ENCODE measurements at places on chromosomes 6 and 20.

DNA sequence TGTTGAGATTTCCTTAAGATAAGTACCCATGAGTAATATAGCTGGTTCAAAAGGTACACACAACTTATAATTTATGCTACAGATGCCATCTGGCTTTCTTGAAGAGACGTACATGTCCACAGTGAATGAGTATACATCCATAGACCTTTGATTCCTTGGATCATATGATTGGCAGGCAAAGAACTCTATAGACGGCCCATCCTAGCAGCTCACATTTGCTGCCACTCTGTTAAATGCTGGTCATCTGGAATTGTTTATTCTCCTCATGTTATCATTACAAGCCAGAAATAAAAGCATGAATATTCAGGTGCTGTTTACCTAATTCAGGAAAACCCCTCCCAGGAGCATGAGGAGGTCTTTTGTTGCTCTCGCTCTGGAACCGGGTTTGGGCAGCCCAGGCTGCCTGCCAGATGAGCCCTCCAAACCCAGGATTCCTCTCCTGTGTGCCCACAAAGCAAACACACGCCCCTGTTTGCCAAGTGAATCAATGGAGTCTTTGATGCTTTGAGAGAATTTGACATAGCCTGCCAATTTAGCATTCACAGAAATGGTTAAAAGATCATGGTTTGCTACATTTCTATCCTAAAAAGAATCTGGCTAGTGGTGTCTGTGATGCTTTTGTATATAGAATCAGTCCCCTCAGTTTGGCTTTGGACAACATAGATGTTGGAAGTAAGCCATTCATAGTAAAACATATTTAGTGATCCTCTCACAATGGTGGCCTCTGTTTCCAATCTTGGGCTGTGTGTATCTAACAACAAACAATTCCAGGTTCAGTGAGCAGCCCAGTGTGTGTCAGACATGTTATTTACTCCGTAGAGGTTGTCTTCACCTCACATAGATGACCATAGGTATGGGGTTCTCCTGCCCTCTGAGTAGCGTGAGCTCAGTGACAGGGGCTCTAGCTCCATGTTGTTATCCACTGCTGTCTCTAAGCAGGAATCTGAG is 17.5 kb upstream of the PLCG1 start:
- no peak for DNase-seq

GRCh38 chr20:2293971-2294370 is 1.8 kb upstream of the TGM3 start:
- no peak for DNase-seq

DNA sequence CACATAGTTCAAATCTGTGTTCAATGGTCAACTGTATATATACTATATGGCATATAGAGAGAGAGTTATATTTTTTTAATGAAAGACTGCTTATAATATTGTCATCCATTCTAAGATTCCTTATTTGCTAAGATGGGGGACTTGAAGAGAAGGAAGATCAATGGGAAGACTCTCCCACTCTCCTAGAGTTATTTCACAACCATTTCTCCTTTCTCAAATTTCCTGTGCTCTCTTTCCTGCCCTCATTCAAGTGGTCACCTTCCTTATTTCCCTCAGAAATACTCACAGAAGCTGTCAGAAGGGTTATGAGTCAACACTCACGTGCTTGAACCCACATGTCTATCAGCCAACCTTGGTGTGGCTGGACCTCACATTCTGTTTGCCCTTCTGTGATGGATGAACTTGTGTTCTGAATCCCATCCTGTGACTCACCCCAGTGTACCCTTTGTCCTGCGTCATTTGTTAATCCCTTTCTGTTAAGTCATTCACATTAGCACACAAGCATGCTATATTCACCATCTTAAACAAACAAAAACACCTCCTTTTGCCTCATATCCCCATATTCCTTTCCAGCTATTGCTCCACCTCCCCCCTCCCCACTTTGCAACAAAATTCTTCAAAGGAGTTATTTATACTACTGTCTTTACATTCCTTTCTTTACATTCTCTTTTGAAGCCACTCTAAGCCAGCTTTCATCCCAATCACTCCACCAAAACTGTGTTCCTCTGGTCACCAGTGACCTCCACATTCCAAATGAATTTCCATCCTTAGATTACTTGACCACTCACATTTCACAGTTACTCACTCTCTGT is 279.3 kb upstream of the TCF21 start:
- no peak for DNase-seq

DNA sequence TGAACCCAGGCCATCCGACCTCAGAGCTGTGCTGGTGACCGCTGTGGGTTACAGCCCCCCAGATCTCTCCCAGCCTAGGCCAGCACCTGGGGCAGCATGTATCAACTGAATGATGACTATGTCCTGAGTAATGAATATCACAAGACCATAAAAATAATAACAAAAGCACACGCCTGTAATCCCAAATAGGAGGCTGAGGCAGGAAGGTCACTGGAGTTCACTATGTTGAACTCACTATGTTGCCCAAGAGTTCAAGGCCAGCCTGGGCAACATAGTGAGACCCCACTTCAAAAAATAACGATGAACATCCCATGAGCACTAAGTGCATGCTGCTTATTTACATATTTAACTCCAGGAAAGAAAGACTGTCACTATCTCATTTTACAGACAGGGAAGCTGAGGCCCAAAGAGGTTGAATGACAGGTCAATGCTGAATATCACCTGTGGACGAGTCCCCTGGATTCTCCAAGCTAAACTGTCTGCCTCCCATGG is 92.3 kb downstream of the NFATC2 start:
- DNase-seq, result no peak

GRCh38 chr6:90323706-90324105 is 27.1 kb upstream of the BACH2 start:
- no peak for DNase-seq

- no peak for DNase-seq
These were observed 195.2 kb downstream of the LRFN2 start for GRCh38 chr6:40391851-40392517.

DNA sequence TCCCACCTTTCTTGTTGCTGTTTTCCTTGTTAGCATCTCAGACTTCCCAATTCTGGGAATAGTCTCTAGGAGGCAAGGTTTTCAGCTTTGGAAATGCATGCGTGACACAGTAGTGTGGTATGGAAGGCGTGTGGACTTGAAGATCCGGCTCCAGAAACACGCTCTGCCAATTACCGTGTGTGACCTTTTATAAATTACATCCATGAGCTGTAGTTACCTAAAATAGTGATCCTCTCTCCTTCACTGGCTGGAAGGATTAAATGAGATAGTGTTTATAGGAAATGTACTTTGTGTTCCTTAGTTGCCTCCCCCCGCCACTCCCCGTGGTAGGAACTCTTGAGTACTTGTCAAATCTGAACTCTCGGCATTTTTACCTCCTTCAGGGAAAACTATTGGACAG is 13.0 kb downstream of the E2F3 start:
- DNase-seq, result no peak

DNA sequence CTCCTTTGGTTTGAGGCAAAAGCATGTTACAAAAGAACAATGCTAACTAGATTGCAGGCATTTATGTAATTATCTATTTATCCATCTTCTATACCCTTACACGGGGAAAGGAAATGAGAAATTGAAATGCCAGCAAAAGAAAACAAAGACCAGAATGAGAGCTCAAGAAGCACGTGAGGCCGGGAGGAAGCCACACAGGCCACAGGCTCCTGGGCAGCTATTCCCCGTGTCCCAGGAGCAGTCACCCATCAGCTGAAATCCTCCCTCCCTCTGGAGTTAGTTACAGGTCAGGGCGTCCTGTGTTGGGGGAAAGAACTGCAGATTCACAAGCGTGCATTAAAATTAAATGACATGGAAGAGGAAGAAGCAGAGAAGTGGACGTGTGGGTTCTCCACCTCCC is 64.7 kb upstream of the RPS6KA2 start:
- DNase-seq, result no peak

GRCh38 chr20:8303651-8304050 is 171.6 kb downstream of the PLCB1 start:
- no peak for DNase-seq

GRCh38 chr20:24095756-24096155 is 107.2 kb upstream of the GGTLC1 start:
- DNase-seq, result no peak

DNA sequence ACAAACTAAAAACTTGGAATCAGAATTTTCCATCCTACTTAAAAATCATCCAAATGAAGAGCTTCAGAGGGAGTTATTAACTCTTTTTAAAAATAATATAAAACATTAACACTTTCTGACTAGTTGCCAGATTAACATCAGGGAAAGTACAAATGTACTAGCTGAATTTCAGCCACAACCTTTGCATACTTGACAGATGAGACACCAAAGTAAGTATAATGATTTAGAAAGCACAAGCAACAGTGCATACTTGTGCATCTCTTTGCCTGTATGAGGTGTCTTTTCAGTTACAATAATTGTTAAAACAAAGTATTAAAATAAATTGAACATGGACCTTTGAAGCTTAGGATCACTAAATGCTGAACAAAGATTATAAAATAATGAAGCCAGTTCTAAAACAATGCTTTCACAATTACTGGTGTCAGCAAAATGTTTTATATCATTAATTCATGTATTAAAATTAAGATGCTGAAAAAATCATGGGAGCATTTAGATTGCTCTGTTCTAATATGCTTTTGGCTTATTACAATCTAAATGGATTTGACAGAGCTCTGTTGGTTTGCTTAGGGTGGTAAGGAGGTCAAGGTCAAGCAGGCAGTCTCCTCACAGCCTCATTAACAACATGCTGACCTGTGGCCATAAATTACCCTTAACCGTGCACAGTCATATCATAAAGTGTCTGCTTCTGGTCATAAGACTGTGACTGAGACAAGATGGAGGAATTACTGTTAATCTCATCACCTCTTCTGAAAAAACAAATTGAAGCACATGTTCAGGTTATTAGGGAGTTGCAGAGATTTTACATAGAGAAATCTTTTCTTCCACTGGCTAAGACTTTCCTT is 15.1 kb downstream of the RNF217 start:
- no peak for DNase-seq

DNA sequence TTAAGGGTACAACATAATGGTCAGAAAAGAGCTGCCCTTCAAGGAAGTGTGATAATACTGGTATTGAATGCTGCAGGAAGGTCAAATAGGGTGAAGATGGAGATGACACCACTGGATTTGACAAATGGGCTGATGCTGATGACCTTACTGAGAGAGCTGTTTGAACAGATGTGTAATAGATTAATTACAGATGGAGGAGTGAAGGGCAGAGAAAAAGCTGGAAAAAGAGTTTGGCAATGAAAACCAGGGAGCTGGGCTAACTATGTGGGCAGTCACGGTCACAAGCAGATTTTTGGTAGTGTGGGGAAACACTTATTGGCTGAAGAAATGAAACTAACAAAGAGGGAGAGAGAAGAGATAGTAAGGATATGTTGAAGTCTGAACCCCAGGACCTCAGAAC is 83.6 kb upstream of the ENPP5 start:
- DNase-seq, result no peak

DNA sequence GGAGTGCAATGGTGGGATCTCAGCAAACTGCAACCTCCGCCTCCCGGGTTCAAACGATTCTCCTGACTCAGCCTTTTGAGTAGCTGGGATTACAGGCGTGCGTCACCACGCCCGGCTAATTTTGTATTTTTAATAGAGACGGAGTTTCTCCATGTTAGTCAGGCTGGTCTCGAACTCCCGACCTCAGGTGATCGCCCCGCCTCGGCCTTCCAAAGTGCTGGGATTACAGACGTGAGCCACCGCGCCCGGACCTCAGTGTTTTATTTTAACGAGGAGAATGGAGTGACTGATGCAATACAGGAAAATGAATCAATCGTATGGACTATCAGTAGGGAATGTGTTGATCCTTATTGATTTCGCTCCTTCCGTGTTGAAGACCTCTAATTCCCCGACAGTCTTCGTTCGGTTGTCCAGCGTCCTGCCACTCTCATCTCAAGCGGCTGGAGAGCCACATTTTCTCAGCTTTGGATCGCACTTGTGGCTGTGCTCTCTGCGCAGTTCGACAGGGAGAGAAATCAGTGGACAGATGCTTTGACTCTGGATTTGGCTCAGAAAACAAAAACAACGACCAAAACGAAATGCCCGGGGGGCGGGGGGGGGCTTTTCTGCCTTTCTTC is 166.2 kb downstream of the TRIM27 start:
- DNase-seq, result no peak

DNA sequence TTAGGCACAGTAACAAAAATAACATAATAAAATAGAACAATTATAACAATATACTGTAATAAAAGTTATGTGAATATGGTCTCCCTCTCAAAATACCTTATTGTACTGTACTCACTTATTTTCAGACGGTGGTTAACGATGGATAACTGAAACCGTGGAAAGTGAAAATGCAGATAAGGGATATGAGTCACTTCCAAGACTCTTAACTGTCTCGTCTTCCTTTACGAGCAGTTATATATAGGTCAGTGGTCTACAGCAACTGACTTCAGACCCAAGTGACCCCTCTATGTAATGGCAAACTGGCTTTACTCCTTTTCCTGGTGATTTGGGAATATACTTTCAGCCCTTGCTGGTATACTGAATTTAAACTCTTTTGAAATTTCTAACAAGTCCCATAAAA is 261.4 kb downstream of the SLC35F1 start:
- DNase-seq, result no peak

- no peak for DNase-seq
These were observed 359.4 kb downstream of the EPHA7 start for GRCh38 chr6:93059911-93060310.

DNA sequence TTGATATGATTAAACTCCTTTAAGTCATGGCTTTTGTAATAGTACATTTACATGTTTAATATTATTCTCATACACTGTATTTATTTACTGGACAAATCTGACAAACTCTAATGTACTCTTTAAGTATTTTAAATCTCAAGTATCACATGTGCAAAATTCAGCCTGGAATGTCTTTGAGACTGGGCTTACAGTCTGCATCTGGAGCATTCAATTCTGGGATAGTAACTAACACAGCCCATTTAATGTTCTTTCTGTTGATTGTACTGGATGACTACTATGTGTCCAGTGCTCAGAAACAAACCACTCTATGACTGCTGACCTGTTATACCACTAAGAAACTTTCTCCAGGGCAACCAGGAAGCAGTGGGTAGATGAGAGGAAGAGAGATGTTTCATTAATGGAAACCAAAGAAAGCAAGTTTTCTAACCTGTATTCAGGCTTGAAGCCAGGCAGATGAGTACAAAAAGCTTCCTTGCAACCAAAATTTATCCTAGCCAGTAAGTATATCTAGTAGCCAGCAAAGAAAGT is 26.8 kb downstream of the FBXL4 start:
- no peak for DNase-seq

- no peak for DNase-seq
These were observed 65.1 kb upstream of the DUSP22 start for GRCh38 chr6:227074-227782.

GRCh38 chr6:104639668-104640067 is 220.1 kb downstream of the HACE1 start:
- no peak for DNase-seq

Measured in stimulated activated CD8-positive, alpha-beta memory T cell treated with anti-CD3 and anti-CD28 coated beads, Interleukin-2, amount 100 ng/mL, for 1 hour (primary cell).